ENCODE measurements at places on chromosomes 7 and 10.

- DNase-seq = peak; percentile 76
Observed at GRCh38 chr7:156155988-156156733, 343.9 kb upstream of the SHH start.

DNA sequence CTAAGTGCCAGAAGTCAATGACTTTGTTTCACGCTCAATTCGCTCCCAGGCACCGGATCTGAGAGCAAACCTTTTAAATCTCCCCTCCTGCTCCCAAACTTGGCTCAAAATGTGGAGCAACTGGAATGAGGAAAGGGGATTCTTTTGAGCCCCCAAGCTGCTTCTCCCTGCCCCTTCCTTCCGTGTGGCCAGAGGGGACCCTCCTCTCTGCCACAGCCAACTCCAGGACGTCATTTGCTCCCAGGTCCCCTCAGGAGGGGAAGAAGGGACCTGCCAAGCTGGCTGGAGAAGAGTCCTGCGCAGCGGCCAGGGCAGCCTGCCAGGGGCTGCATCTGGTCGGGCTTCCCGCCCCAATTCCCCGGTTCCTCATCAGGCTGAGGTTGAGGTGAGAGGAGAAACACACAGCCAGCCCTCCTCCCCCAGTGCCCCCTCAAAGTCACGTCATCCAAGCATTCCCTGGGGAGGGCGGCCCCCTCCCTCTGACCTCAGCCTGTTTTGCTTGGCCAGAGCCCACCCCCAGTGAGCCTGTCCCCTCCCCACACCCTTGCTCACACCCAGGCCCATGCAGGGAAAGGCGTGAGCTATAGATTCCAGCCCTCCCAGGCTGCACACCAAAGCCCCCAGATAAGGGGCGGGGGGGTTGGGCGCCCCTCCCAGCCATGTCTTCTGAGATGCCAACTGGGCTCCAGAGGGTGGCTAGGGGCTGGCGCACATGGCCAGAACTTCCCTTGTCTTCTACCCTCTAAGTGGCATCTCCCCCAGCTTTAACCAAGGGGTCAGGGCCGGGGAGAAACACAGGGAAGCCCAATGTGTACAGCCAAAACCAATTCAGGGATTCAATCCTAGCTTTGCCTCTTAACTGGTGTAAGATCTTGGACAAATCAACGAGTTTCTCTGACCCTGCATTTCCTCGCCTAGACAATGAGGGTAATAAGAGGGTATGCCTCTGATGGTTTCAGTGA, 35.0 kb downstream of the SH3PXD2A start:
- DNase-seq = no peak

DNA sequence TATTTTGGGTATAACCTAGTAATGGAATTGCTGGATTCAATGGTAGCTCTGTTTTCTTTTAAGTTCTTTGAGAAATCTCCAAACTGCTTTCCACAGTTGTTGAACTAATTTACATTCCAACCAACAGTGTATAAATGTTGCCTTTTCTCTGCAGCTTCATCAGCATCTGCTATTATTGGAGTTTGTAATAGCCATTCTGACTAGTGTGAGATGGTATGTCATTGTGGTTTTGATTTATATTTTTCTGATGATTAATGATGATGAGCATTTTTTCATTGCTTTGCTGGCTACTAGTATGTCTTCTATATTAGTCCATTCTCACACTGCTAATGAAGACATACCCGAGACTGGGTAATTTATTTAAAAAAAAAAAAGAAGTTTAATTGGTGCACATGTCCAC, 248.6 kb upstream of the MAGI2 start:
- no peak for DNase-seq

DNA sequence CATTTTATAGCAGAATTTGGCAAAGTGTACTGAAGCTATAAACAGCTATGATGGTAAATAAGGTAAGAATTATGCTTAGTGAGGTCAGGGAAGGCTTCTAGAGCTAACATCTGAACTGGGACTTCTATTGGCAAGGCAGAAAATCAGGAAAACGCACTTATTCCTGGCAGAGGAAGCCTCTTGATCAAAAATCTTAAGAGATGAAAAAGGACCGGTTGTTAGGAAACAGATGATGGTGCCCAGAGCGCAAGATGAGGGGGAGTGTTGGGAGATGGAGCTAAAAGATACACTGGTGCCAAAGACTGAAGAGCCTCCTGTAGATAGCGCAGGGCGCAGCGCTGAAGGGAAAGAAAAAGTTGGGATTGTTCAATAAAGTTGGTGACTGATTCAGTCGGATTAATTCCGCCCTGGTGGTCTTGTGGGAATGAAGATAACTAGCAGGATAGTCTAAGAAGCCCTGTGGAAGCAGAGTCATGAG, 550 bp upstream of the CALU start:
- DNase-seq = no peak

DNA sequence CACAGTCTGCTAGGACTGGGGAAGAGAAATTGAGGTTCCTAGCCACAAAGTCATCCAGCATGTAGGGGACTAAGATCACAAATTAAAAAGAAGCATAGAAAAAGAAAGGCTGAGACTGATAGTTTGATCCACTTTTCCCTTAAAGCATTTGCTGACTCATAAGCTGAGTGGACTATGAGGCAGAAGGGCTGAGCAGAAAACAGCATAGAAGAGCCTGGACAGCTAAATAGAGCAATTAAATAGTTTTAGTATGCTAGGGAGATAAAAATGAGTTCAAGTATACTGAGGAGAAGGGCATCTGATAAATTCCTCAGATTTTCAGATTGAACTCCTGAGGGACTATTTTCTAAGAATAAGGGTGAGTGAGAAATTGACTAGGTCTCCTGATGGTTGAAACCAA, 155.9 kb upstream of the EGR2 start:
- DNase-seq = no peak

DNA sequence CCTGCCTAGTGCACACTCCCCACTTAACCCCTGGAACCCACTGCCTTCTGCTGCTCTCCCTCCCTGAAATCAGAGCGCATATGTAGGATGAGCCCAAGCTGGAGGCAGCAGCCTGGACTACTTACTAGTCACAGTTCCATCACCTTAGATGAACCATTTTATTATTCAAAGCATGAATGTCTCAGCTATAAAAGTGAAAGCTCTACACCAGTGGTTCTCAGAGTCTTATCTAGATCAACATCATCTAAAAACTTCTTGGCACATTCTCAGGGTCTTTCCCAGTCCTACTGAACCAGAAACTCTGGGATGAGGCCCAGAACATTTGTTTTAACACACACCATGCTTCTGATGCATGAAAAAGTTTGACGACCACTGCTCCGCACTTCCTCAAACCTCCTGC, 100.3 kb upstream of the ANK3 start:
- DNase-seq = no peak

DNA sequence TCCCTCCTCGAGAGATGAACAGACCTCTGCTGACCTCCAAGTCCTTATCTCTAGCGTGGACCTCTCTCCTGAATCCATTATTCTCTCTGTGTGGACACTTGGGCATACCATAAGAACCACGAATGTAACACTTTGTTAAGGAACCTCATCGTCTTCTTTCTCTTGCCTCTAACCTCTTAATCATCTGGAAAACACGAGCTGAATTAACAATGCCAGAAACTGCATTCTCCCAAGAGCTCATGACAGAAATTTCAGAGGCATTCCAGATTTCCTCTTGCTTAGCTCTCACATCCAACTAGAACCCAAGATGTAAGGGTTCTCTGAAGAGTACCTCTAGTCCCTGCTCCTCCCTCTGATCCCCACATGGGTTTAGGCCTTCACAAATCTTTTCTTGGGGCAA, 101.5 kb downstream of the TRIL start:
- DNase-seq = no peak

- DNase-seq = peak; percentile 16
Observed at GRCh38 chr7:117381362-117381761, 45.9 kb downstream of the ASZ1 start.

- no peak for DNase-seq
Observed at GRCh38 chr10:24385776-24386175, 176.8 kb downstream of the KIAA1217 start.

DNA sequence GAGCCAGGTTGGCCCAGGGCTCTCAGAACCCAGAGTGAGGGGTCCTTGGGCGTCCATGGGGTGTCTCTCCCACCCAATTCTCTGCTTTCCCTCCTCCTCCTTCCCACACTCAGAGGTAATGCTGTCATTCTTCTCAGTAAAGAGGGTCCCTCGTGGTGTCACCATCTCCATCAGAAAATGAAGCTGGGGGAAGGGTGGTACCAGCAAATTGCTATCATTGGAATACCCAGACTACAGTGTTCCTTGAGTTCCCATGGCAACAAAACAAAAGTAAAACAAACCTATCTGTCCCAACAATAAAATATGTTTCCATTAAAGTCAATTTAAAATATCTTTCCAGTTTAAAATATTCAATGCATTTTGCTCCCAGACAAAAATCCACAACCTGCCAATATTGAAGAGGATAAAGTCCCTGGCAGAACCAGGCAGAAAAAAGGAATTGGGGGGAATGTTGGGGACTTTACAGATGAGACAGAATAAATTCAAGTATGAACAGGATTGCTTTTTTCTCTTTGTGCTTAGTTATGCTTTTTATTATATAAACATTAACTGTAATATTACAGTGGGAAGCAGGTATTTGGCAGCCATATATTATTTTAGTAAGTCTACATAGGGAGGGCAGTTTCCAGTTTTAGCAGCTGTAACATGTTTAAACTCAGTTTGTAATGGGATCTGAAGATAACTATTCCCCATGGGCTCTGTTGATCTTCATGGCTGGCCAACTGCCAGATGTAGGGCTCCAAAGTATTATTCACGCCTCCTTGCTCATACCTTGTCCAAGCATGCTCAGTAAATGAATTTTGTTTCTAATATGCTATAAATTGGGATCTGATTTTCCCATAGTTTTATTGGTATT, 182.1 kb downstream of the ARID5B start:
- DNase-seq = peak; percentile 77

GRCh38 chr10:2658780-2659179, 408.6 kb upstream of the PFKP start:
- no peak for DNase-seq

- DNase-seq = no peak
Observed at GRCh38 chr10:36446881-36447280, 678.5 kb upstream of the ANKRD30A start.

- no peak for DNase-seq
Observed at GRCh38 chr10:11876324-11876723, 53.2 kb downstream of the PROSER2 start.

DNA sequence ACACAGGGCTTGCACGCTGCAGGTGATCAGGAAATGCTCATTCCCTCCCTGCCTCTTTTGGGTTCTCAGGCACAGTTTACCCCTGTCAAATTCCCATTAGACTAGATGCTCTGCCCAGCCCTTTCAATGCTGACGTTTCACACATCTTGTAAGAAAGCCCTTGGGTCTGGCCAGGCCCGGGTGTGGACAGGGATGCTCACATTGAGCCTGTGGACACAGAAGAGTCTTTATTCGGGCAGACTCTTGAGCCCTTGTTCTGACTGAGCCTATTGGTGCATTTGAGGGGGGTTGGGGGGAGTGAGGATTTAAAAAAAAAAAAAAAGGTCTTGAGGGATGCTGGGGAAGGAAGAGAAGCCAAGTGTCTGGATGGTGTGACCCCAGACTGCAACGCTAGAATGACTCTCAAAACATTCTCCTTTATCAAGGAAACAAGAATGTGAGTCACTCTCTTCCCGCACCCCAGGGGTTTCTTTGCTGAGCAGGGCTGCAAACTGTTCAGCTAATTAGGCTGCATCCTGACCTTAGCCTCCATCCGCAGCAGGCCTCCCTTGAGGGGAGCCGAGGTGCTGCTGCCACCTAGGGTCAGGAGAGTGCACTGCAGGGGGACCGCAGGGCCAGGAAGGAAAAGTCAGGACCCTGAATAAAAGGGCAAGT, 53.6 kb upstream of the TMEM72 start:
- peak; percentile 71 for DNase-seq

DNA sequence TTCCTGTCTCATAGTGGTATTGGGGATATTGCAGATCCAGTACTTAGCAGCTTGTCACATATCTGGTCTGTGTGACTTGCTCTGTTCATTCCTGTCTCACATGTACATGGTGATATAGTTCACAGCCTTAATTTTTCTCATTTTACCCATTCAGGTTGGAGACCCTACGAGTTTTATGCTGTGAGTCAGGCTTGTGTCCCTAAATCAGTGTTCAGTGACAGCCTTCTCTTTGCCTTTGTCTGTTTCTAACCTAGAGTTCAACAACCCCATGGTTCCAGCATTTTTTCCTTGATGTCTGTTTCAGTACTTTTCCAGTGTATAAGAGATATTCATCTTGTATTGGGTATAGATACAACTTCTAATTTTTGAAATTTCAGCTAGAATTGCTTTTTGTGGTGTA, 1016.2 kb downstream of the LRMDA start:
- DNase-seq = no peak

DNA sequence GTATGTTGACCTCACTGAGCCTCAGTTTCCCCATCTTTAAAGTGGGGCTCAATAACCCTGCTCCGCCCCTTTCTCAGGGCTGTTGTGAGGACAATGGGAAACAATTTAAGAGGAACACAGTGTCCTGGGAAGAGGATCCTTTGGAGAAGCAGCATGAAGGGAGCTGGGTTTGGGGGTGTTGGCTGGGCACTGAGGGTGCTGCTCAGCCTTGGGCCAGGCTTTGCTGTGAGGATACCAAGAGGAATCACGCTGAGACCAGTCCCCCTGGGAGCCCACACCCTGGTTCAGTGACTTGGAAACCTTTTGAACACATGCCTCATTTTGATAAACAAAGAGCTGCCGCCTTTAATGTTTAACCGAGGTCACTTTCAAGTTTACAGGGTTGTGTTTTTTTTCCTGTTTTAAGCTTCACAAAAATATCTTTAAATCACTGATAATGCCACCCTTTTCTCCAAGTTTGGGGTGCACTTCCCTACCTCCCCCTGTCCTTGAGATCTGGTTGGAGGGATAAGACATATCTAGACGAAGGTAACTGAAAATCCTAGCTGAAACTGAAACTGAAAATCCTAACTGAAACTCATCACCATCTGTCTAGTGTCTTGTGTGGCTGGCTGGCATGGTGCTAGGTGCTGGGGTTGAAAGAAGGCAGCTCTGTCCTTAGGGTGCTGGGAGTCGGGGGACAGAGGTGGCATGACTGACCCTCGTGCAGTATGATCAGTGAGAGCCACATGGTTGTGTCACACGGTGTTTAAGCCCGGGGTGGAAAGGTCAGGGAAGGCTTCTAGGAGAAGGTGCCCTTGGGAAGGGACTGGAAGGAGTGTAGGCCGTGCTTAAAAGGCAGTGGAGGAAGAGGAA, 27.7 kb downstream of the ZNF775 start:
- no peak for DNase-seq

GRCh38 chr7:105210721-105211205, 178.0 kb downstream of the SRPK2 start:
- DNase-seq = peak; percentile 59

GRCh38 chr10:120077707-120078492, 185.4 kb downstream of the SEC23IP start:
- DNase-seq = peak; percentile 88
